ENCODE measurements at places on chromosomes 1 and 21. TPM values are rescaled to one million over a fixed set of nuclear protein-coding genes. Genes with fewer than 3 reads are reported as not detected.

- H3K27me3 ChIP-seq = peaks cover 7% of the 10 kb centered on the region
- no peaks in the 10 kb centered on the region for H3K36me3 ChIP-seq
- no peak overlapping the region for H3K4me3 ChIP-seq
- no peak overlapping the region for H3K27ac ChIP-seq
- DNase-seq = no peak
- H3K4me1 ChIP-seq = peaks cover 18% of the 10 kb centered on the region
These were observed 15.9 kb downstream of the COL8A2 start for GRCh38 chr1:36109041-36109679.

DNA sequence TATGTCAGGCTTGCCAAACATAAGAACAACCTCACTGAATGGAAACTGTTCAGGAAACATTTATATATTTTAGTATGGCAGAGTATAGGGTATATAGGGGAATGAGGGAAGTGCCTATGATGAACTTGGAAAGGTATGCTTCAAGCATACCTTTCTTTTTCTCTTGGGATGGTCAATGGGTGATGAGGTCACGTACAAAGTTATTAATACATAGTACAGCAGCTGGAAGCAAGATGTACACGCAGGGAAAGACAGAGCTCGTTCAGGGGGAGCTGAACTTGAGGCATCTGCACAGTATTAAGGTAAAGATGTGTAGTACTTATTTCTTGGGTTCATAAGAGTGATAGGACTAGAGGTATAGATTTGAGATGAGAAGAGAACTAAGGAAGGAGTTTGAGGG lies 61.5 kb downstream of the ABCD3 start:
- H3K4me3 ChIP-seq = no peak overlapping the region
- DNase-seq = no peak
- no peaks in the 10 kb centered on the region for H3K27me3 ChIP-seq
- H3K27ac ChIP-seq = no peak overlapping the region
- H3K4me1 ChIP-seq = peaks cover 6% of the 10 kb centered on the region

DNA sequence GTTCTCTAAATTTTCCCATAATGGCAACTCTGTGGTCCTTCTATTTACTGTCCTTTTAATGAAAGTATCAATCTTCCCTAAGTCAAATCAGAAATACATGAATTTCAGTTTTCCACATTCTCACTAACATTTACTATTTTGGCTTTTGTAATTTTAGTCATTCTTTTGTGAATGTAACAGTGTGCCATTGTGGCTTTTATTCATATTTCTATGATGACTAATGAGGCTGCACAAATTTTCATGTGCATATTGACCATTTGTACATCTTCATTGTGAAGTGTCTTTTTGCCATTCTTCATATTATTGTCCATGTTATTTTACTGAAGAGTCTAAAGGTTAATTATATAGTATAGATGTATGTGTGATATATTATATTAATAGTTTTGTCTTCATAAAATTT lies 431.0 kb upstream of the BRINP3 start:
- no peak overlapping the region for H3K4me3 ChIP-seq
- no peaks in the 10 kb centered on the region for H3K4me1 ChIP-seq
- no peak for DNase-seq
- H3K27me3 ChIP-seq = no peaks in the 10 kb centered on the region
- no peak overlapping the region for H3K27ac ChIP-seq

DNA sequence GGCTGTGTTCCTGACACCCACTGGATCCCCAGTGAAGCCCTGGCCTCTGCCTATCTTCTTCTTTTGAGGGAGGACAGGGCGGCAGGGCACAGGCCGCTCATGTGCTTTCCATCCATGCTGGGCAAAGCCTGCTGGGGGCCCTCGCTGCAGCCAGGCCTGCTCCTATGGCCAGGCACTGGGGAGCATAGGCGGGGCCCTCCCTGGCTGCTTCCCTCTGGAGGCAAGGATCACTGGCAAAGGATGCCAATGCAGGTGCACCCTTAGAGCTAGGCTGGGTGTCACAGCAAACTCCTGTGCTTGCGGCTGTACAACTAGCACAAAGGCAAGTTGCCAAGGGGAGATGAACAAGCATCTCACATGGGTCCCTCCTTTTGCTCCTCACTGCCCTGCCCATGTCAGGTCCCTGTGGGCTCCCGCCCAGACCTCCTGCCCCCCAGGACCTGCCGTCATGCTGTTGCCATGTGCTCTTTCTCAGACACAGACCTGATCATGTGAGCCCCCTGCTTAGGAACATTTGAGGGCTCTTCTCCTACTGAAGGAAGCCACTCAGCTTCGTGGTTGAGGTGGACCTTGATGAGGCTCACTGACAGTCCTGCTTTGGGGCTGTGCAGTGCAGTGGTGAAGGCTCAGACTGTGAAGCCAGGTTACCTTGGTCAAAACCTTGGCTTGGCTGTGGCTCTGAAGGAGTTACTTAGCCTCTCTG lies 393.6 kb downstream of the PTPRU start:
- no peak overlapping the region for H3K27ac ChIP-seq
- H3K27me3 ChIP-seq = peaks cover 18% of the 10 kb centered on the region
- peaks cover 11% of the 10 kb centered on the region for H3K4me1 ChIP-seq
- no peak for DNase-seq
- H3K4me3 ChIP-seq = no peak overlapping the region
- no peaks in the 10 kb centered on the region for H3K36me3 ChIP-seq

DNA sequence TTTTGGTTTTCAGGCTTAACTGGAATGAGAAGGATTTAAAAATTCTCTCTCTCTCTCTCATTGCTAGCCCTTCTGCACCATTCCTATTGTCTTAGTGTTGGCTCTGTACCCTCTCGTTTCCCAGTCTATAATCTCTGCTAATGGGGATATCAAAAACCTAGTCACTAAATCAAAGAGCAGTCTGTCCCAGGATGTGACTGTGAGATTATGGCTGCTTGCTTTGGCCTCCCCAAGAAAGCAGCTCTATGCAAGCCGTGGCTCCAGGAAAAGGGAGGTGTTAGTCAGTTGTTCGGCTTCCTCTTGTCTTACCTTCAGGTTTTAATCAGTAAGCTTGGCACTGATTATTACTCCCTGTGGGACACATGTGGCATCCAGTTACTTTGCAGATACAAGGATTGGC lies 468.8 kb downstream of the USP25 start:
- H3K36me3 ChIP-seq = peaks cover 38% of the 10 kb centered on the region
- no peak for DNase-seq
- H3K27ac ChIP-seq = no peak overlapping the region
- no peaks in the 10 kb centered on the region for H3K27me3 ChIP-seq

DNA sequence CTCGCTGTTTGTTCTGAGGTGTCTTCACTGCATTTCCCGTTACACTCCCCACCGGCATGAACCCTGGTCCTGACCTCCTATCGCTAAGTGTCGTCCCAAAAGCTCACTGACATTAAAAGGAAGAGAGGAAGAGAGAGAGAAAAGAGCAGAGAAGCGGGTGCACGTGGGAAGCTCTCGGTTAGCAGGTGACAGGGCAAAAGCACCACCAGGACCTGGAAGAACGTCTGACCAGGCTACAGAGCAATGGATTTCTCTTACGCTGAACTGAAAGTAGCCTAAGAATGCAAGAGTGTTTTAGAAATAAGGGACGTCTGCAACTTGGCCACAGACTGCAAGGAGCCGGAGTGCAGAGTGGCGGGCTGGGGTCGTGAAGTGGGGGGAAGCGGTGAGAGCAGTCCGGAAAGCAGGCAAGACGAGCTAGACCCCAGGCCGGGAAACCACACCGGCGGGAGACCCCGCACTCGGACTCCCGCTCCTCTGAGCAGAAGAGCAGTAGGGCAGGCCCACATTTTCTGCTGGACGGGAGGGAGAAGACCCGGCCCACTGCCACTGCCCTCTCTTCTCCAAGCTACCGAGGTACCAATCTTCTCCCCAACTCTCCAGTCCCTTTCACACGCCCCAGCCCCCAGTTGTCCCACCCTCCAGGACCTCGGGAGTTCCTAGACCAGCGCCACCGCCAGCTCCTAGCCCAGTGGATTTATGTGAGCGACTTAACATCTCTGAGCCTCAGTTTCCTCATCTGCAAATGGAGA lies 8.3 kb upstream of the MPZL1 start:
- peak overlapping the region; percentile 97 for H3K4me3 ChIP-seq
- H3K36me3 ChIP-seq = peaks cover 3% of the 10 kb centered on the region
- peaks cover 8% of the 10 kb centered on the region for H3K4me1 ChIP-seq
- DNase-seq = no peak
- peak overlapping the region; percentile 92 for H3K27ac ChIP-seq
- H3K27me3 ChIP-seq = peaks cover 28% of the 10 kb centered on the region

DNA sequence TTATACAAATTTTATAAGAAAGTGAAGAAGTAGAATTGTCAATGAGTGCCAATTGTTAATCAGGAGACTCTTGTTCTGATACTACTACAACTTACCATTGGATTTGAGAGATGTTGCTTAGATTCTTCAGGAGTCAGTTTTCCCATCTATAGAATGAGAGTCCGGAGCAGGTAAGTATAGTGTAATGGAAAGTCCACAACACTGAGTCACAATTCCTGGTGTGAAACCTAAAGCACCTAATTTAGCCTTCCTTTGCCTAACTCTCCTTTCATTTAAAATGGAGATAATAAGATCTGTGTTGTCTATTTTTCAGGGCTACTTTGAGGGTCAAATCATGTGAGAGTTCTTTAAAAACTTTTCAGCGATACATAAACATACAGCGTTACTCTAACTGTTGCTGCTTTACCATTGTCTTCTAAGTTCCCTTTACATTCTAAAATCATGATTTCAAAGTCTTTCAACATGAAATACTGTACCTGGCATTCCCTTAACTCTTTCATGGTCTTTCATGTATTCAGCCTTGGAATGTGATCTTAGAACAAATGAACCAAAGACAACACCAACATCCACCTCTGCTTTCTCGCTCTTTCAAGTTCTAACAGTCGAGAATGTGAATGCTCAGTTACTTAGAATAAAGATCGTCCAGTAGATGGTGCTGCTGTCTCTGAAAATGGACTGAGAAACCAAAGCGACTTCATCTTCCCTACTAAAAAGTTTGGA lies 90.9 kb downstream of the SLC30A10 start:
- H3K27me3 ChIP-seq = peaks cover 20% of the 10 kb centered on the region
- no peak for DNase-seq
- no peak overlapping the region for H3K27ac ChIP-seq
- H3K4me1 ChIP-seq = peaks cover 18% of the 10 kb centered on the region
- H3K36me3 ChIP-seq = no peaks in the 10 kb centered on the region

DNA sequence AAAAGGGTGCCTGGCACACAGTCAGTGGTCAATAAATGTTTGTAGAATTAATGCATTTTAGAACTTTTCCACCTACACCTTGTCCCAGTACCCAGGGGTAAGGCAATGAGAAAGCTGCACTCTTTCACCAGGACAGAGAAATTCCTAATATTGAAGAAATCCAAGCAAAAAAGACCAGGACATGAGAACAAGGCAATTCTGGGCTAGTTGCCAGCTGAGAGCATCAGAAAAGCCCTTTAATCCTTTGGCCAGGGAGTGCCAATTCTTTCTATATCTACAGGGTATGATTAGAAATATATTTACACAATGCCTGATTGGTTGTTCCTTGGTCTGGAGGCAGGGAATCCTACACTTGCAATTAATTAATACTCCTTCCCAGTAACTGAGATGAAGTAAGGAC lies 492.4 kb upstream of the NFIA start:
- H3K27ac ChIP-seq = no peak overlapping the region
- no peaks in the 10 kb centered on the region for H3K27me3 ChIP-seq
- no peaks in the 10 kb centered on the region for H3K4me1 ChIP-seq
- no peak for DNase-seq

DNA sequence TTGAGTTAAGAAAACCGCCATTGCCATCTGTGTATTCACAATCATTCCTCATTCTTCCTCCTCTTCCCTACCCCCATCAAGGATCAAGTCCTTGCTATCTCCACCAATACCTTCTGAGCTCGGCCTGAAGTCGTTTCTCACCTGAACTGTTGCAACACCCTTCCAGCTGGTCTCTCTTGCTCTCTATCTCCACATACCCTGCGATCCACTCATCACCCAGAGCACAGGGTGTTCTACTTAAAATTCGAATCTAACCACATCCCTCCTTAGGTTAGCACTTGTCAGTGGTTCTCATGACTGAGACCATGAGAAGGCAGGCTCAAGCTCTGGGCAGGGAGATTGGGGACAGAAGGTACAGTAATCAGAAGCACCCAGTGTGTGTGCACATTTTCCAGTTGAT lies 4.6 kb downstream of the IVL start:
- no peak overlapping the region for H3K27ac ChIP-seq
- H3K27me3 ChIP-seq = no peaks in the 10 kb centered on the region
- DNase-seq = no peak
- H3K4me1 ChIP-seq = no peaks in the 10 kb centered on the region
- H3K4me3 ChIP-seq = no peak overlapping the region

- peaks cover 6% of the 10 kb centered on the region for H3K27me3 ChIP-seq
- DNase-seq = peak; percentile 94
These were observed at the start of gene HIPK1 for GRCh38 chr1:113928941-113929749. Gene HIPK1 (plus strand): TSS chr1:113929324.

GRCh38 chr1:119713749-119714456 lies 2.2 kb downstream of the PHGDH start:
- H3K4me3 ChIP-seq = peak overlapping the region; percentile 94
- H3K36me3 ChIP-seq = peaks cover 10% of the 10 kb centered on the region
- DNase-seq = no peak
- peak overlapping the region; percentile 94 for H3K27ac ChIP-seq

DNA sequence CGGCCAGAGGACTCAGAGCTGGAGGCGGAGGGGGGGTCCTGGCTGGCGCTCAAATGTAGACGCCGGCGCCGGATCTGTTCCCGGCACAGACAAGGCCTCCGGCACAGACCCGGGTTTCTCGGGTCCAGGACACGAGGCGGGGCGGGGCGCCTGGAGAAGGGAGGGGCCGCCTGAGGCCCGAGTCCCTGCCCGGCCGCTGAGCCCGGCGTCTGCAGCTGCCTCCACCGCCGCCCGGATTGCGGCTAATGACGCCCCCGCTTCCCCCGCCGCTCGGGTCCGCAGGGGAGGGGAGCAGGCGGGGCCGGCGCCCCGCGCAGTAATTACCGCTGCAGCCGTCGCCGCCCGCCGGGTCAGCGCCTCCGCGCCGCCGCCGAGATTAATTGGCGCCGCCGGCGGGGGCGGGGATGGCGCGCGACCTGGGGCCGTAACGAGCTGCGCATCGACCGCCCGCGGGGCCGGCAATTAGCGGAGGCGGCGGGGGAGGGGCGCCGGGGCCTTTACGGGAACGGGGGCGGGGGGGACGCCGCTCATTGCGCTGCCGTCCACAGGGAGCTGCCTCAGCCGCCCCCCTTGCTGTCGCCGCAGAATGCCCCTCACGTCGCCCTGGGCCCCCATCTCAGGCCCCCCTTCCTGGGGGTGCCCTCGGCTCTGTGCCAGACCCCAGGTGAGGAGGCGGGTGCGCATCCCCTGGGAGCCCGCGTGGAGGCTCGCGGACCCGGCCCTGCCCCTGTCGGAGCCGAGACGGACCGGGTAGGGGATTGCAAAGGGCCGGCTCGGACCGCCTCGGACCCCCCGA lies 17.3 kb downstream of the NOC2L start:
- H3K4me3 ChIP-seq = peak overlapping the region; percentile 77
- peaks cover 14% of the 10 kb centered on the region for H3K27me3 ChIP-seq
- H3K36me3 ChIP-seq = no peaks in the 10 kb centered on the region
- peak; percentile 89 for DNase-seq
- no peak overlapping the region for H3K27ac ChIP-seq

The DISC1 gene
- 4.7 TPM for total RNA-seq

The NGF gene
- total RNA-seq = 3.3 TPM

Data from type B pancreatic cell (in vitro differentiated cells).